ENCODE measurements at places on chromosomes 2 and 18. TPM values are rescaled to one million over a fixed set of nuclear protein-coding genes. Genes with fewer than 3 reads are reported as not detected.
A peak's percentile ranks its signal among the peaks of the same experiment; 100 is the strongest.

Gene DIPK1C
- not detected for polyA plus RNA-seq

- H3K27me3 ChIP-seq, result no peaks in the 10 kb centered on the region
- H3K36me3 ChIP-seq, result no peaks in the 10 kb centered on the region
- H3K4me1 ChIP-seq, result no peaks in the 10 kb centered on the region
- H3K4me3 ChIP-seq, result no peak overlapping the region
- H3K27ac ChIP-seq, result no peak overlapping the region
These were observed 273.5 kb upstream of the HS6ST1 start for GRCh38 chr2:128591861-128592822.

GRCh38 chr18:2997846-2998564 is 14.9 kb downstream of the LPIN2 start:
- H3K36me3 ChIP-seq, result no peaks in the 10 kb centered on the region
- H3K27ac ChIP-seq, result peak overlapping the region; percentile 65
- peak; percentile 27 for DNase-seq
- peak overlapping the region; percentile 1 for H3K4me3 ChIP-seq
- no peaks in the 10 kb centered on the region for H3K27me3 ChIP-seq

- no peak for DNase-seq
- H3K4me3 ChIP-seq, result no peak overlapping the region
- no peak overlapping the region for H3K27ac ChIP-seq
- H3K4me1 ChIP-seq, result no peaks in the 10 kb centered on the region
These were observed 208.1 kb upstream of the RASGRP3 start for GRCh38 chr2:33268246-33268831.

- DNase-seq, result no peak
- peak overlapping the region; percentile 12 for H3K4me3 ChIP-seq
- H3K36me3 ChIP-seq, result peaks cover 6% of the 10 kb centered on the region
These were observed 24.1 kb downstream of the INPP4A start for GRCh38 chr2:98468621-98469236.

DNA sequence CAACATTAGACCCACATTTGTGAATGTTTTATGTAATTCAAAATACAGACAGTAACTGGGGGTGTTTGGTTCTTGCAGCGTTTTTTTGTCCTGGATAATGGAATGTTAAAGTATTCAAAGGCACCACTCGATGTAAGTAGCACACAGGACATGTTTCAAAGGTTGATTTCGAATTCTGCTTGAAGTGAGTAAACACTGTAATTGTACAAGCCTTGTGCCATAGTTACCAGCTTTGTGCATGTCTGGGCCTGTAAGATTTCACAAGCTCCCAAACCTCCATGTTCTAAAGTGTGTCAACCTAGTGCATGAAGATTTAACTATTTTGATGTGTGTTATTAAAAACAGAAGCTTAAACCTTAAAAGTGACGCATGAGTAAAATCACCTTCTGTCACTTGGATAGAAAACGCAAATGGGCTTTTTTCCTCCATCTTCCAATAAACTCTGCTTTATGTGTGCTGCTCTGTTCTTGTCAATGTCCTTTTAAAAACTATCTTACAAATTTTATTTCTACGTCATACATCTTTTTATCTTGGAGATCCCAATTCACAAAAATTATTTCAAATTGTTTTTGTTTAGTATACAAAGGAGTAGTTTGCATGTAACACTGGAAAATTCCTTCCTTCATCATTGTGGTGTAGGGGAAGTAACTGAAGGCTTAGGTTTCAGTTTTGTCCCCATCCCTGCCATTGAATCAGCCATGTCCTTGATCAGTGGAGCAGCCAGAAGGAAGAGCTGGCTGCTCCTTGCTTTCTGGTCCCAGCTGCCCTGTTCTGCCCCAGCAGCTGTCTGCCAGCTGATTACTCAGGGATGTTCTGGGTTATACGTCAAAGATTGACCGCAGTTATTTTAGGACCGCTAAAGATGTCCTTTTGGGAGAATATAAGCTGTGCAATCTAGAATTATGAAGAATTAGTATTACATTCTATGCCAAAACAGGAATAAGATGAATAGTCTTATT is 119.2 kb downstream of the PRKRA start:
- no peaks in the 10 kb centered on the region for H3K4me1 ChIP-seq
- H3K27me3 ChIP-seq, result no peaks in the 10 kb centered on the region
- H3K27ac ChIP-seq, result no peak overlapping the region
- H3K4me3 ChIP-seq, result no peak overlapping the region
- DNase-seq, result no peak
- H3K36me3 ChIP-seq, result no peaks in the 10 kb centered on the region

GRCh38 chr2:242012956-242013764 is 143.6 kb downstream of the RTP5 start:
- no peaks in the 10 kb centered on the region for H3K27me3 ChIP-seq
- no peaks in the 10 kb centered on the region for H3K4me1 ChIP-seq
- H3K4me3 ChIP-seq, result no peak overlapping the region
- no peak for DNase-seq
- H3K27ac ChIP-seq, result no peak overlapping the region

Measured in naive thymus-derived CD4-positive, alpha-beta T cell (primary cell).